ENCODE measurements at places on chromosomes 3 and 15.
A peak's percentile ranks its signal among the peaks of the same experiment; 100 is the strongest.

GRCh38 chr3:152729906-152730305 lies 105.0 kb upstream of the P2RY1 start:
- DNase-seq, result no peak
- H3K27ac ChIP-seq, result no peak overlapping the region
- H3K36me3 ChIP-seq, result no peaks in the 10 kb centered on the region
- H3K4me1 ChIP-seq, result no peaks in the 10 kb centered on the region
- H3K4me3 ChIP-seq, result no peak overlapping the region

- H3K4me3 ChIP-seq, result peak overlapping the region; percentile 77
- no peak overlapping the region for H3K27ac ChIP-seq
- peaks cover 11% of the 10 kb centered on the region for H3K36me3 ChIP-seq
- no peak for DNase-seq
- H3K4me1 ChIP-seq, result peaks cover 15% of the 10 kb centered on the region
- peaks cover 92% of the 10 kb centered on the region for H3K27me3 ChIP-seq
These were observed 4.8 kb upstream of the MECOM start for GRCh38 chr3:169668072-169668956.

GRCh38 chr3:155603302-155603701 lies 141.6 kb downstream of the PLCH1 start:
- H3K36me3 ChIP-seq, result no peaks in the 10 kb centered on the region
- H3K27ac ChIP-seq, result no peak overlapping the region
- DNase-seq, result no peak
- H3K4me3 ChIP-seq, result no peak overlapping the region

DNA sequence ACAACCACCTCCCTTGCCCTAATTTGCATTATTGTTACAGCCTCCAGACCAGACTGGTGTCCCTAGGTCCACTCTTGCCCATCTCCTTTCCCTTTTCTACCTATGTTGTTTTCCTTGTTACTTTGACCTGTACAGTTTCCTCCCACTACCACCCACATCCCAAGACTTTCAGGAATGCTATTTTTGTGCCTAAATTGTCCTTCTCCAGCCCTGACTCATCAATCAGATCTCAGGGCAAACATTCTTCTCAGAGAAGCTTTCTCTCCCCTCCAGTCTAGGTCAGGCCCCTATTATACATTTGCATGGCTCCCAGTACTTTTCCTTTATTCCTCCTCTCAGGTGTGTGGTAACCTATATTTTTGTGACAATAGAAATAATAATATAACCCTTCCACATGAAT lies 241.5 kb downstream of the IGSF11 start:
- H3K4me1 ChIP-seq, result peaks cover 2% of the 10 kb centered on the region
- no peak overlapping the region for H3K4me3 ChIP-seq
- H3K27me3 ChIP-seq, result peaks cover 38% of the 10 kb centered on the region
- no peaks in the 10 kb centered on the region for H3K36me3 ChIP-seq
- no peak overlapping the region for H3K27ac ChIP-seq
- DNase-seq, result no peak

DNA sequence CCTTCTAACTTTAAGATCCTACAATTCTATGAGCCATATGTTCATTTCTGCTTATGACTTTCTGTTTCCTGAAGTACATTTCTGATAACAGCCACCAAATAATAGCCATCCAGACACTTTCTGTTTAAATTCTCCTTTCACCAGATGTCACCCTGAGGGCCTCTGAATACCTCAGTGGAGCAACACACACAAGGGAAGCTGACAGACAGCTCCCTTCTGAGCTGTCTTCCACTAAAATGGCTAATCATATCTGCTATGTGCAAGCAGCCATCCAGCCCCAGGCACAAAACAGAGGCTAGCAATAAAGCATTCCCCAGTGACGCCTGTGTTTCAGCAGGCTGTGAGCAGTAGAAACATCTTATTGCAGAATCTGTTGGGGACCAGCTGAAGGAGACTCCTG lies 666.6 kb upstream of the UBE2E2 start:
- H3K27ac ChIP-seq, result no peak overlapping the region
- H3K36me3 ChIP-seq, result peaks cover 2% of the 10 kb centered on the region
- no peak for DNase-seq
- no peak overlapping the region for H3K4me3 ChIP-seq

DNA sequence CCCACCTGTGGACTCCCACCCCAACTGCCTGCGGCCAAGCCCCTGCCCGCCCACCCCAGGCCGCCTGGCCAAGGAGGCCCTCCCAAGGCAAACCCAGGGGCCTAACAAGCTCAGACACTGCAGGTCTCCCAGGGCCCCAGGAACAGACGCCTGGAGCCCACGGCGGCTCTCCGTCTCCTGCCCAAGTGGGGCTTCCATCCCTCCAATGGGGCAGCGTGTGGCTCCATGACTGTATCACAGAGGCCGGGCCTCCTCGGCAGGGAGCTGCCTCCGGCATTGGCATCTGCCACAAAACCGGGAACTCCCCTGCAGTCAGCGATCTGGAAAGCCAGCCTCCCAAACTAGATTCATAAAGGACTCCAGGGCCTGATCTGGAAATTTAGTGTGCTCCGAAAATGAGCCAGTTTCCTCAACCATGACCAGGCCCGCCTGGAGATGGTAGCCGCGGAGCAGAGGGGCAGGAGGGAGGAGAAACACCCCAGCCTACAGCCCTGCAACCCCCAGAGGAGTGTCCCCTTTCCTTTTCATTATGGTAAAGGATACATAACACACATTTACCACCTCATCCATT lies 148.3 kb upstream of the IQSEC1 start:
- H3K27ac ChIP-seq, result no peak overlapping the region
- no peak for DNase-seq
- H3K4me1 ChIP-seq, result peaks cover 4% of the 10 kb centered on the region
- no peaks in the 10 kb centered on the region for H3K36me3 ChIP-seq
- H3K27me3 ChIP-seq, result no peaks in the 10 kb centered on the region

DNA sequence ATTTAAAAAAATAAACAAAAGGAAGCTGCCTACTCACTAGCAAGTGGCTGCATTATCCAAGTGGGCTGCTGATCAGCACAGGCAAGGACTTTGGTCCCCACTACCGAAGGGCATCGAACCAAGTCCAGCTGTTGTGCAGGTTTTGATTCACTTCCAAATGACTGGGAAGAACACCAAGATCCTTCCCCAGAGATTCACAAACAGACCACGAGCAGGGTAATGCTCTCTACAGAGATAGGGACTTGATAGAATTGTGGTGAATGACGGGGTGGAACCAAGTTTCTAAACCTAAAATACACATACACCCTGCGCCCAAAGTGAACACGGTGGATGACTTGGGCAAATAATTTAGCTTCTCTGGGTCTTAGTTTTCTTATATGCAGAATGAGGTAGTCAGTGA lies 203.7 kb upstream of the ICE2 start:
- peaks cover 2% of the 10 kb centered on the region for H3K36me3 ChIP-seq
- DNase-seq, result no peak
- H3K27me3 ChIP-seq, result no peaks in the 10 kb centered on the region
- H3K4me3 ChIP-seq, result no peak overlapping the region

DNA sequence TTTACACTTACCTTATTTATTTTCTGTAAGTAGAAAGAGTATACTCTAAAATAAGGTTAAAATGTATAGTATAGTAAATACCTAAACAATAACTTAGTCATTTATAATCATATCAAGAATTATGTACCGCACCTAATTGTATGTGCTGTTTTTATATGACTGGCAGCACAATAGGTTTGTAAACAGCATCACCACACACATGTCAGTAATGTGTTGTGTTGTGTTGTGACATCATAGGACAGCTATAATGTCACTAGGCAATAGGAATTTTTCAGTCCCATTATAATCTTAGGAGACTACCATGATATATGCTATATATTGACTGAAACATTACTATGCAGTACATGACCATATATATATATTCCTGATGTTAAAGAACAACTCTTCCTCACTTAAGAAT lies 99.9 kb upstream of the CNTN4 start:
- H3K4me1 ChIP-seq, result no peaks in the 10 kb centered on the region
- H3K27ac ChIP-seq, result no peak overlapping the region
- no peaks in the 10 kb centered on the region for H3K27me3 ChIP-seq
- no peak for DNase-seq
- H3K36me3 ChIP-seq, result no peaks in the 10 kb centered on the region
- no peak overlapping the region for H3K4me3 ChIP-seq

- no peak overlapping the region for H3K4me3 ChIP-seq
- H3K27me3 ChIP-seq, result no peaks in the 10 kb centered on the region
These were observed 140.6 kb upstream of the SLITRK3 start for GRCh38 chr3:165336786-165337185.

DNA sequence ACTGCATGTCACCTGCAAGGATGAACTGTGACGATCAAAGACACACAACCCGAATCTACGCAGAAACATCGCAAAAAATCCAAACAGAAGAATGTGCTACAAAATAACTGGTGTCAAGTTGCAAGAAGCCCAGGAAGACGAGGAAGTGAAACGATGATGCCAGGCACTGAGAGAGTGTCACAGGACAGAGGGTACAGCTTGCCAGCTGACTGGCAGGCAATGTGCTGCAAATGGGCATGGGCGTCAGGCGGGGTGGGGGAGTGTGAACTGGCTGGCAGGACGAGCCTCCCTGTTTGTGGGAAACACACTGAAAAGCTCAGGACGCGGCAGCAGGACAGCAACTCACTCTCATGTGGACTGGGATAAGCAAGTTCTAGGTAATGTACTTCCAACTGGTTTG lies 28.9 kb upstream of the OCA2 start:
- no peaks in the 10 kb centered on the region for H3K27me3 ChIP-seq
- no peak overlapping the region for H3K27ac ChIP-seq
- H3K4me3 ChIP-seq, result no peak overlapping the region
- peaks cover 8% of the 10 kb centered on the region for H3K4me1 ChIP-seq

DNA sequence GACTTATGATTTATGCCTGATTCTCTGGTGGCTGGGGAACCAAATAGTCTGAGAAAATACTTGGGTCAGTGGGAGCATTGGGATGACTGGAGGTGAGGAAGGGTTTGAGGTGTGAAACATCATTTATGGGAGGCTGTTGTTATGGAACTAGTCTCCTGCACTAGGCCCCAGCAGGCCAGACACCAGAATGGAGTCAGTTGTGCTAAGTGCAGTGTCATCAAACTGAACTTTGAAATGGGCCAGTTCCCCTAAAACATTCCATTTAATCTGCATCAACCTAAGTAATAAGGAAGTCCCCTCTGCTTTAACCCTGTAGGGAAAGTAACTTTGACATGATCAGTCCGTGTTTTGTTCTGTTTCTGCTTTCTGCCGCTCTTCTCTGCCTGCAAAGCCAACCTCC lies 44.9 kb upstream of the KLHL25 start:
- H3K4me3 ChIP-seq, result no peak overlapping the region
- H3K36me3 ChIP-seq, result no peaks in the 10 kb centered on the region
- peak overlapping the region; percentile 86 for H3K27ac ChIP-seq
- peaks cover 5% of the 10 kb centered on the region for H3K4me1 ChIP-seq

GRCh38 chr3:32601722-32602121 lies 31.1 kb upstream of the DYNC1LI1 start:
- DNase-seq, result no peak
- no peak overlapping the region for H3K4me3 ChIP-seq
- H3K27ac ChIP-seq, result no peak overlapping the region
- H3K36me3 ChIP-seq, result peaks cover 2% of the 10 kb centered on the region
- peaks cover 49% of the 10 kb centered on the region for H3K27me3 ChIP-seq
- no peaks in the 10 kb centered on the region for H3K4me1 ChIP-seq

DNA sequence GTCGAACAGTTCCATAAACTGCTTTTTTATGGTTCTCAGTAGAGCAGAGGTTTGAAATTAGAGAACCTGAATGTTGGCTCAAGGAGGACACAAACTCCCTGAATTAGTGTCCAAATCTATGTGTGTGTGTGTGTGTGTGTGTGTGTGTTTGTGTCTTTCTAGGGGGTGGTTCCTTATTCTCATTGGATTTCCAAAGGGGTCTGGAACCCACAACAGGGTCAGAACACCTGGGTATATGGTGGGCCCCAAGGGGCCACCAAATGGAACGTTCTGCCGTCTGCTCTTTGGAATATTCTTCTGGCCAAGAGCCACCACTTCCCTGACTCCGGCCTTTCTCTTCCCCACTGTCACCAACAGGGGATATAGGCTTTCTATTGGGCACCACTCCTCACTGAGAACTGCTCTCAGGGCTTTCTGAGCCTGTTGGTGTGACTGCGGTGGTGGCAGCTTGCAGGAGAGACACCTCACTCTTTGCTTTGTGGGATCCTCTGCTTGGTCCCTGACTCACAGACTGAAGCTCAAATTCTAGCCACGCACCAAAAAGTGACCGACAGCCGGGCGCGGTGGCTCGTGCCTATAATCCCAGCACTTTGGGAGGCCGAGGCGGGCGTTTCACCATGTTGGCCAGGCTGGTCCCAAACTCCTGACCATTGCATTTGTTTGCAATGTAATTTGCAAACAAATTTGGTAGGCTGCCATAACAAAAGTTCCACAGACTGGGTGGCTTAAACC lies 47.5 kb upstream of the IDH2 start:
- H3K36me3 ChIP-seq, result no peaks in the 10 kb centered on the region
- no peak overlapping the region for H3K4me3 ChIP-seq
- no peak for DNase-seq

DNA sequence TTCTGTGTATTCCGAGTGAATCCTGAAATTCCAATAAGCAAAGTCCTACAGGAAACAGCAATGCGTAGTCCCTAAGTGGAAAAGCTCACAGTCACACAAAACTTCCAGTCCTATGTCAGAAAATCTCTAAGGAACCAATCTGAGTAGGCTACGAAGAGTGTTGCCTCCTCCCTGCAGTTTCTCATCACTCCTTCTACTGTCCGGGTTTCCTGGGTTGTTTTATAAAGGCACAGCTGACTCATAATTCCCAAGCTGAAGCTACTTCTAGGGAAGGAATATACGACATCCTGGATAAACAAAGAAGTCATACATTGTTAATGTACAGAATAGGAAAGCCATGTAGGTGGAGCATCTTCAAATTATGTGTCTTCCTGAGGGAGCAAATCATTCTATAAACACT lies 65.7 kb upstream of the RGMA start:
- DNase-seq, result no peak
- H3K27ac ChIP-seq, result no peak overlapping the region
- peaks cover 14% of the 10 kb centered on the region for H3K27me3 ChIP-seq
- no peak overlapping the region for H3K4me3 ChIP-seq
- H3K4me1 ChIP-seq, result peaks cover 21% of the 10 kb centered on the region
- no peaks in the 10 kb centered on the region for H3K36me3 ChIP-seq

DNA sequence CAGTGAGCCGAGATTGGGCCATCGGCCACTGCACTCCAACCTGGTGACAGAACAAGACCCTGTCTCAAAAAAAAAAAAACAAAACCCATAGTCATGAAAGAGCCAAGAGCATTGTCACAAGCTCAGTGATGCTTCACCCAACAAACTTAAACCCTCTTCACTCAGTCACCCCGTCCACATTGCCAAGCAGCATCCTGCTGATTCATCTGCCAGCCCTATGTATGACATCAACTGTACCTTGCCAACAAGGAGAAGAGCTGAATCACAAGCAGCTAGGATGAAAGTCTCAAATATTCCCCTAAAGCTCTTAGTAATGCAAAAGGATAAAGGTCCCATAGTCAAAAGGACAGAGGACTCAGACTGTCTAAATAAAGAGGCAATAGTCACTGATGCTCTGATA lies 90.0 kb downstream of the ANO10 start:
- H3K4me1 ChIP-seq, result no peaks in the 10 kb centered on the region
- no peak for DNase-seq
- H3K27ac ChIP-seq, result no peak overlapping the region
- H3K36me3 ChIP-seq, result peaks cover 2% of the 10 kb centered on the region

- peaks cover 63% of the 10 kb centered on the region for H3K27me3 ChIP-seq
- H3K27ac ChIP-seq, result no peak overlapping the region
- H3K36me3 ChIP-seq, result no peaks in the 10 kb centered on the region
- DNase-seq, result no peak
These were observed 120.5 kb upstream of the ALDH1A3 start for GRCh38 chr15:100759106-100759505.

Measured in T-helper 17 cell (primary cell).